Activated CD4-positive, alpha-beta T cell treated with anti-CD3 and anti-CD28 coated beads for 48 hours (primary cell): ENCODE measurements at places on chromosomes 13 and 19.

DNA sequence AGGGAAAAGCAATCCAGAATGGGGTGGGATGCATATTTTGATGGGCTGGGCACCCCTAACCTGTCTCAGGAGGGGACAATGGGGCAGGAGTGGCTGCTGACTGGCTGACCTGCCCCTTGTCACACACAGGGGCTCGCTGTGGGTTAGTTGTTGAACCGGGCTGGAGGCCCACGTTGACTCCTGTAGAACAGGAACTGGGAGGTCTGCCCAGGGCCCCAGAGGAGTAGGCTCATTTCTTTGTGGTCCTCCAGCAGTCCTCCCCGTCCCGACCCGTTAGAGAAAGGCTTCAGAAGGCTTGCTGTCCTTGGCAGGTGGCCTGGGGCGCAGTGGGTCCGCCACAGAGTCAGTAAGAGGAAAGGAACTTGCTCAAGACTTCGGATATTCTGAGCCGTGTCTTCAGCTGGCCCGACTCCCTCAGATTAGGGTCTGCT lies 70.1 kb downstream of the COL4A1 start:
- no peak for DNase-seq

GRCh38 chr19:7507884-7508283 lies 8.0 kb upstream of the ZNF358 start:
- DNase-seq: peak; percentile 54

DNA sequence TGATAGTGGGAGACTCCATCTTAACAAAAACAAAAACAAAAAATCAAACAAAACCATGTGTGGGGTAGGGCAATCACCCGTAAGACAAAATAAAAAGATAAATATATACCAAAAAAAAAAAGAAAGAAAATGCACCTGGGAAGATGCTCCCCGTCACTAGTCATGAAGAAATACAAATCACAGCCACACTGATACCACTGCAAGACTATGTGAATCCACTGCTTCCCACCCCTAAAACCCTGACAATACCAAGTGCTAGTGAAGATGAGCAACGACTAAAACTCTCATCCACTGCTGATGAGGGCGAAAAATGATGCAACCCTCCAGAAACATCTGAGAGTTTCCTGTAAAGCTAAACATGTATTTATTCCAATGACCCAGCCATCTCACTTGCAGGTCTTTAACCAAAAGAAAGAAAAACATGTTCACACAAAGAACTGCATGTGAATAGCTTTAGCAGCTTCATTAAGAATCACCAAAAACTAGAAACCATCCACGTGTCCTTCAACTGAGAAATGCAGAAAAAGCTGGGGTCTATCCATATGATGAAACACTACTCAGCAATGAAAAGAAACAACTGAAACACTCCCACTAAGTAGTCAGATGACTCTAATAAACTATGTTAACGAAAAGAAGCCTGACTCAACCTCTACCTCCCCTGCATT lies 31.7 kb downstream of the BRD4 start:
- DNase-seq: peak; percentile 46

- no peak for DNase-seq
These were observed 134.0 kb downstream of the TBC1D4 start for GRCh38 chr13:75347925-75348324.

- DNase-seq: no peak
These were observed 99.8 kb downstream of the LACC1 start for GRCh38 chr13:43979492-43979891.

- peak; percentile 62 for DNase-seq
These were observed 58.9 kb upstream of the TM9SF2 start for GRCh38 chr13:99442273-99442895.

DNA sequence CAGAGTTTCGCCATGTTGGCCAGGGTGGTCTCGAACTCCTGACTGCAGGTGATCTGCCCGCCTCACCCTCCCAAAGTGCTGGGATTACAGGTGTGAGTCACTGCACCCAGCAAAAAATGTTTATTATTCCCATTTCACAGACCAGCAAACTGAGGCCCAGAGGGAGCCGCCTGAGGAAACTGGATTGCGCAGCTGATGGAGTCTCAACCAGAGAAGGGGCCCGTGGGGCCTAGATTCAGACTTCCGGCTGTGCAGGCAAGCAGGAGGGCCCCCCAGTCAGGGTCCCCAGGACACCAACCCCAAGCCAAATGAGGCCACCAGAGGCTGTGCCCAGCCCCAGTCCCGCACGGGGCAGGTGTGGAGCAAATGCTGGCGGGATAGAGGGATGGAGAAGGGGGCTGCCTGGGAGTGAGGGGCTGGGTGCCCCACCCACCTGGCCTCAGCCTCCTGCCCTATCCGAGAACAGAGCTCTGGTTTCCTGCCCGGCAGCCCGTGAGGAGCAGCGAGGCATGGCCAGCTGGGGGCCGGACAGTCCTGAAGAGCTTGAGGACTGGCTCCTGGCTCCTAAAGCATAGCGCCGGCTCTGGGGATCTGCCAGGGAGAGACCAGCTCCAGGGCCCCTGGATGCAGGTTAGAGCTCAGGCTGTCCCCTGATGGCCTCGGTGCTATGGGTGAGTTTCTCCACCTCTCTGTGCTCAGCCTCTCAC lies 22.0 kb downstream of the MISP start:
- no peak for DNase-seq

DNA sequence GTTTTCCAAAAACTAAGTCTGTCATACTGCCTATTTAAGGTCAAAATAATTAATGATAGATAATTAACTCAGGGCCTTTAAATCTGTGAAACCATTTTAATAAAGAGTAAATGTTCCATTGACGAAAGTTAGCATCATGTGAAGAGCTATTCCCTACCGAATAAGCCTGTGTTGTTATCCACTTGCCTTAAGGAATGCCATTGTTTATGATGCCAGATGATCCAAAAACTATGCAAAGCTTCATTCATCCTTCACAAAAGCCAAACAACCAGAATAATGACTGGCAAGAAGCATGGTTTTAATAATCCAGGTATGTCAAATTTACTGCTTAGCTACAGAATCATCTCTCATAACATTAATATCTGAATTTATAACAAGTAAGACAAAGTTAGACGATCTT lies 6.5 kb upstream of the GPC6 start:
- DNase-seq: no peak

- DNase-seq: no peak
These were observed 120.6 kb downstream of the COL4A1 start for GRCh38 chr13:110186231-110186855.
